ENCODE measurements at places on chromosomes 12 and 14. TPM values are rescaled to one million over a fixed set of nuclear protein-coding genes. Genes with fewer than 3 reads are reported as not detected.

GRCh38 chr14:30211326-30211725, 283.7 kb upstream of the PRKD1 start:
- H3K27ac ChIP-seq: no peak overlapping the region
- H3K4me3 ChIP-seq: no peak overlapping the region
- no peaks in the 10 kb centered on the region for H3K36me3 ChIP-seq
- H3K4me1 ChIP-seq: no peaks in the 10 kb centered on the region

Gene VTI1B
- total RNA-seq: 75.5 TPM

DNA sequence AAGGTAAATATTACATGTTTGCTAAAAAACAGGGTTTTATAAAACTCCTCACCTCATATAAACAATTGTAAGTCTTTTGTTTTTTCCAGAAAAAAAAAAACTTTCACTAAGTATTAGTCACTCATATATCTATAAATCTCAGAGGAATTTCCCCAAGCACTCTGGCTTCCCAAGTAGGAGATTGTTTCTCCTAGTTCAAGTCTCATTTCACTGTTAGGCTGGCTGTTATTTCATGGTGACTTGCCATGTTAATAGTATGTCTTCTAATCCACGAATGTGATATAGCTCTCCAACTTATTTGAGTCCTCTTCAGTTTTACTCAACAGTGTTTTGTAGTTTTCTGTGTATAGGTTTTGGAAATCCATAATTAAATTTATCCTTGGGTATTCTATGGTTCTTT, 61.6 kb downstream of the CAPZA3 start:
- DNase-seq: no peak
- H3K27ac ChIP-seq: peak overlapping the region; percentile 74
- H3K36me3 ChIP-seq: peaks cover 5% of the 10 kb centered on the region
- H3K4me1 ChIP-seq: peaks cover 33% of the 10 kb centered on the region

DNA sequence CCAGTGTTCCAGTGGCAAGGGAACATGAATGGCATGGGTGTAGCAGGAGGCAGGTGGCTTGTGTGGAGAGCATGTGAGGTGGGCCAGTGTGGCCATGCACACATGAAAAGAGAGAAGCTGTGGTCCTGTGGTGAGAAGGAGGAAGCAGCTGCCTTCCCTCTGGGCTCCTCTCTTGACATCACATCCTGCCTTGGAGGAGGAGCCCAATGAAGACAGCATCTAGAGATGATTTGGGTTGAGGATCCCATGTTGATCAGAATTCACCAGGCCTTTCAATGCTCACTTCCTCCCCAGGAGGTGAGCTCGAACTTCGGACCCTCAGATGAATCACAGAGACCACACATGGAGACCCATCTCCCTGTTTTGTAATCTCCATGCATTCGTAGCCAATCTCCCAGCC, 82.6 kb downstream of the LRRC74A start:
- H3K4me3 ChIP-seq: no peak overlapping the region
- peaks cover 5% of the 10 kb centered on the region for H3K36me3 ChIP-seq
- DNase-seq: no peak
- no peaks in the 10 kb centered on the region for H3K27me3 ChIP-seq

GRCh38 chr14:58177125-58177524, 22.8 kb upstream of the ACTR10 start:
- no peaks in the 10 kb centered on the region for H3K27me3 ChIP-seq
- no peak overlapping the region for H3K4me3 ChIP-seq
- no peaks in the 10 kb centered on the region for H3K36me3 ChIP-seq
- no peaks in the 10 kb centered on the region for H3K4me1 ChIP-seq
- no peak overlapping the region for H3K27ac ChIP-seq

Gene ANG
- total RNA-seq: 4.4 TPM

DNA sequence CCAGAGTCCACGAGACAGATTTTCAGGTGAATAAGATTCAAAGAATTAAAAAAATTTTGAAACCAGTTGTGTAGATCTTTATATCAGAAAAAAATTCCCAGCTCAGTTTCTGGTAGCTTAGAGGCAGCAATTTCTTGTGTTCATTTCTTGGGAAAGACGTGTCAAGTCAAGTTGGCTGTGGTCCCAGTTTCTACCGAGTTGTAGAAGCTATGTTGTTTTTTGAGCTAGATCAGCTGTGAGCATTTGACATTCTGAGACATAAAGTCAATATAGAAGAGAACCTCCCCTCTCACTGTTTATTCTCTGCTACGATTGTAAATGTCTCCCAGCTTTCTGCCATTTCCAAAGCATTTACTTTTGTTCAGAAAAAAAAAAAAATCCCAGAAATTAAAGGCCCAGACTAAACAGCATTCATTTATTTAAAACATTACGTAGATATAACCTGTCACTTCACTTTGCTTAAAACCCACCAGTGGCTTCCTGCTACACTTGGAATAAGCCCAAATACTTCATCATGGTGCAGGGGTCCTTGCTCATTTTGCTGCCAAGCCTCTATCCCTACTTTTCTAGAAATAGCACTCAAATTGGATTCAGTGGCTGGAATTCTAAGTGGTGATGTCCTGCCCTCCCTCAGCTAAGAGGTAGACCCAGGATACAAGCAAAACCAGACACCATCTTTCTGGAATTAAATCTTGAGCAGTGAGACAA, 20.6 kb upstream of the PYGL start:
- peak; percentile 64 for DNase-seq
- H3K36me3 ChIP-seq: no peaks in the 10 kb centered on the region
- H3K4me1 ChIP-seq: peaks cover 43% of the 10 kb centered on the region
- no peak overlapping the region for H3K4me3 ChIP-seq
- H3K27ac ChIP-seq: no peak overlapping the region

Gene ASPG
- not detected for total RNA-seq

- DNase-seq: no peak
- peaks cover 1% of the 10 kb centered on the region for H3K36me3 ChIP-seq
- H3K4me3 ChIP-seq: no peak overlapping the region
- no peak overlapping the region for H3K27ac ChIP-seq
These were observed 29.1 kb downstream of the ZNF664 start for GRCh38 chr12:124002021-124002644.

Gene SYCP3
- not detected for total RNA-seq

DNA sequence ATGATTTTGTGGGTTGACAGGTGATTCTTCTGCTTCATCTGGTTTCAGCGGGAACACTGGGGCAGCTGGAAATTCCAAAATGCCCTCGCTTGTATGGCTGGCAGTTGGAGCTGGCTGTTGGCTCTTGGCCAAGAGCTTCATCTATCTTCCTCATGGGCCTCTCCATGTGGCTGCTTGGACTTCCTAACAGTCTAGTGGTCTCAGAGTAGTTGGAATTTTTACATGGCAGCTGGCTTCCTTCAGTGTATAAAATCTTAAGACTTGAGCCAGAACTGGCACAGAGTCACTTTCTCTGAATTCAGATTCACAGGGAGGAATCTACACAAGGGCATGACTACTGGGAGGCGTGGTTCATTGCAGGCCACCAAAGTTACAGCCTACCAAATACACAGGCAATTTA, 204.9 kb upstream of the RMST start:
- DNase-seq: no peak
- no peaks in the 10 kb centered on the region for H3K36me3 ChIP-seq
- no peaks in the 10 kb centered on the region for H3K4me1 ChIP-seq
- H3K4me3 ChIP-seq: no peak overlapping the region

- peaks cover 5% of the 10 kb centered on the region for H3K36me3 ChIP-seq
- H3K27ac ChIP-seq: no peak overlapping the region
- DNase-seq: no peak
- no peak overlapping the region for H3K4me3 ChIP-seq
- H3K27me3 ChIP-seq: peaks cover 55% of the 10 kb centered on the region
These were observed 496.3 kb downstream of the NRXN3 start for GRCh38 chr14:78666336-78667056.

Gene ITGB7
- total RNA-seq: 4.3 TPM

Gene PFKM
- total RNA-seq: 33.3 TPM

DNA sequence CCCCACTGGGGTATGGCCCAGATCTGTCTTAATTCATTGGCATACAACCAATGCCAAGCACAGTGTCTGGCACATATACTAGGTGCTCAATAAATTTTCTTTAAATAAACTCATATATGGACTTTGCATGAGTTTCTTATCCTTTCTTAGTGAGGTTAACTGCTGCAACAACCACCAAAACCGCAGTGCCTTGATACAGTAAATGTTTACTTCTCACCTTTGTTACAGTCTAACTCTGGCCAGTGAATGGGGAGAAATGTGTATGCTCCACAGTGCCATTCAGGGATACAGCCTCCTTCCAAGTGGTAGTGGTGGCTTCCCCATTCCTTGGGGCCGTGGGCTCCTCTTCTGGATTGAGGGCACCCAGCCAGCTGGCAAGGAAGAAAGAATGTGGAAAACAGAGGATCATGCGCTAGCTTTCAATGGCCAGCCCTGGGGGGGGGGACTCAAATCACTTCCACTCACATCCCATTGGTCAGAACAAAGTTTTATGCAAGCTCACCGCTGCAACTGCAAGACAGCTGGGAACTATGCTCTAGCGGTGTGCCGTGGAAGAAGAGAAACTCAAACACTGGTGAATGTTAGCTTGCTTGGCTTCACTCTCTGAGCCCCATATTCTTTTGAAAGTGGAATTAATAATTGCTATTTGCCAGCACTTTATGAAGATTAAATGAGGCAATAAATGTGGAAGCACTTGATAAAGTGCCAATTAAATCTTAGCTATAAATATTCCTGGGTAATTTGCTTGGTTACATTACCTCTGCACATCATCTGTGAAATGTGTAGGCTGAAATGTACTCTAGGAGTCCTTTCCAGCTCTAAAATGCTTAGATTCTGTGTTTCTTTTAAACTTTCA, 51.0 kb upstream of the SOCS2 start:
- H3K27ac ChIP-seq: no peak overlapping the region
- peaks cover 20% of the 10 kb centered on the region for H3K4me1 ChIP-seq
- DNase-seq: no peak
- no peaks in the 10 kb centered on the region for H3K36me3 ChIP-seq

- no peak overlapping the region for H3K4me3 ChIP-seq
- peaks cover 5% of the 10 kb centered on the region for H3K36me3 ChIP-seq
- no peak for DNase-seq
- no peaks in the 10 kb centered on the region for H3K4me1 ChIP-seq
These were observed 47.8 kb downstream of the VRK1 start for GRCh38 chr14:96844857-96845570.

DNA sequence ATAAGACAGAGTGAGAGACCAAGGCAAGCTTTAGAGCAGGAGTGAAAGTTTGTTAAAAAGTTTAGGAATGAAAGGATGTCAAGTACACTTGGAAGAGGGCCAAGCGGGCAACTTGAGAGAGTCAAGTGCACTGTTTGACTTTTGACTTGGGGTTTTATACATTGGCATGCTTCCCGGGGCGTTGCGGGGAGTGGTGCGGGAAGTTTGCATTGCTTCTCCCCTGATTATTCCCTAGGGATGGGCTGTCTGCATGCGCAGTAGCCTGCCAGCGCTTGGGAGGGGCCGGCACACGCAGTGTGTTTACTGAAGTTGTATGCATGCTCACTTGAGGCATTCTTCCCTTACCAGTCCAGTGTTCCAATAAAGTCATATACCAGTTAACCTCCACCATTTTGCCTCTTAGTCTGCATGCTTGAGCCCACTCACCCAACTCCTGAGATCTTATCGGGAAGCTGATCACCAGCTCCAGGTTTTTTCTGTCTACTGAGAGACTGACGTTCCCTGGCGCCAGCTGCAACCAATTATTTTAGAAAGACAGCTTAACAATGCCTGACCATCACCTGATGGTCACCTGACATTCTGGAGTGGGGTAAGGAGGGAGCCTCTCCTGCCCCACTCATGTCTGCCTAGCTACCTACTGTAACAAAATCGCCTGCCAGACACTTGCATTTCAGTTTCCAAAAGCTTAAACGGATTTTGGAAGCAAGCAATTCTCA, 53.2 kb downstream of the DACT1 start:
- DNase-seq: no peak
- no peak overlapping the region for H3K4me3 ChIP-seq
- H3K4me1 ChIP-seq: peaks cover 11% of the 10 kb centered on the region
- H3K27ac ChIP-seq: no peak overlapping the region
- peaks cover 17% of the 10 kb centered on the region for H3K27me3 ChIP-seq

Gene BHLHE41
- 54.1 TPM for total RNA-seq

DNA sequence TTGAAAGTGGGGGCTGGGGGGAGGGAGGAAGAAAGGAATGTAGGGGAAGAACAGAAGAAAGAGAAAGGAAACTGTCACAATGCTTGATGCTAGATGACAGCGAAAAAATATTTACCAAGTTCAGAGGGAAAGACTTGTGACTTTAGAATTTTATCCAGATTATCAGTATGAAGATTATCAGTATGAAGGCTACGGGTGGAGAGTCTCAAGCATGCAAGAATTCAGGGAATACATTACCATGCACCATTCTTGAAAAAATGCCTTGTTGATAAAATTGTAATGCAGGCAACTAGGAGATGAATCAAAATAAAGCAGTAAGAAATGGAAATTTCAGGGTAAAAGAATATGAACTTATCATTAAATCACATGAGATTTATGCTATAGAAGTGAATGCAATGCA, 376.8 kb downstream of the PCNX1 start:
- H3K27me3 ChIP-seq: no peaks in the 10 kb centered on the region
- H3K4me3 ChIP-seq: no peak overlapping the region
- no peak for DNase-seq
